Stimulated activated CD4-positive, alpha-beta T cell treated with anti-CD3 and anti-CD28 coated beads, Interleukin-15, amount 100 ng/mL, for 1 hour (primary cell): ENCODE measurements at places on chromosomes 11 and 22.

DNA sequence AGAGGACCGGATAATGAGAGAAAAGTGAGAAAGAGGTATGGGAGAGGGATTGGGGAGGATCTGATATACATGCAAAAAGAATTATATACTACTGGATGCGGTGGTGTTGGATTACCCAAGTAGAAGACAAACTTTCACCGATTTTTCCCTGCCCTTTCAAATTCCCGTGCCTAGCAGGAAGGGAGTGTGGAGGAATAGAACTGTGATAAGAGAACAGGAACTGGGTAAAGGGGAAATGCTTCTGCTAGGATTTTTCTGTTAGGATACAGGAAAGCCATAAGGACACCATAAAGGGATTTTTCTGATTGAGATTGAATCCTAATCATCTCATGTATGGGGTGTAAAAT is 480 bp upstream of the MTMR2 start:
- DNase-seq = no peak

DNA sequence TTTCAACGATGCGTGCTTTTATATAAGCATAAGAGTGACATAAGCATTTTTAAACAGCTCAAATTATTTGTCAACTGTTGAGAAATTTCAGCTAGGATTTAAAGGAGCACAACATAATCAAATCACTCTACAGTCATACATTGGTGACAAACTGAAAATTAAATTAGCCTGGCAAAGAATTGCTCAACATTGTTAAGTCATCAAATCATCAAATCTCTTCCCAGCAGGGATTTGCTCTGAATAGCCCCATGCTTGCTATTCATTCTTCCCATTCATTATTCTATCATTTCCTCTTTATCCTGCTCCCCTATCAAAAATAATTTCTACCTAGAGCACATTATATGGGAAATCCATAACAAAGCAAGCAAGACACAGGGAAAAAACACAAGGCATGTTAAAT is 198.7 kb upstream of the LUZP2 start:
- DNase-seq = no peak

GRCh38 chr11:68204402-68204801 is 8.7 kb downstream of the KMT5B start:
- no peak for DNase-seq

DNA sequence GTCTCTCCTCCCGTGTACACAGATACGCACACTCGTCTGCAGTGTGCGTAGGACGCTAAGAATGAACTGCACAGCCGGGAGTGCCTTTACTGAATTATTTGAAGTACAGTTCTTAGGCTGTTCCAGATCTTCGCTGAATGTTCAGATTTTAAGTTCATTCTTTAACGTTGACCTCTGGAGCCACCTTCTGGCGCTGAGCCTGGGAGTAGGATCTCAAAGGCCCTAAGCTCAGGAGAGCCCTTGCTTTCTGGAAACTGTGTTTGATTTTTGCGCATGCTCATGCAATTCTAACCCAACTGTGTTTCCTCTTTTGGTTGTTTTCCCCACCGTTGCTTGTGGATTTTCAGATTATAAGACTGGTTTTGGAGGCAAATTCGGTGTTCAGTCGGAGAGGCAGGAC is 22.8 kb downstream of the CTTN start:
- DNase-seq = no peak

DNA sequence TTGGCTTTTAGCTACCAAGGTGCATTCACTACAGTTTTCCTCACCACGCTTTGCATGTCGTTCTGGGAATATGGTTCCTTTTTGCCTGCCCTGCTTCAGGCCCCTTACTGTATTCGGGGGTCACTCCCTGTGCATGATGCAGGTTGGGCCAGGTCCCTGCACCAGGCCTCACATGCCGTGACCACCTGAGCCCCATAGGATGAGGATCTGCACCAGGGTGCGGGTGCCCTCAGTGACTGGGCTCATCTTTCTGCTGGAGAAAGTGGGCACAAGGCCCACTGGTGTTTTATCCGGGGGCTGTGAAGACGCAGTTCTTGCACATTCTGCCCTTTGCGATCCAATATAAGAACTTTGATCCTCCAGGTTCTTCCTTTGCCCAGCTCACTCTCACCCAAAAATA is 45.7 kb upstream of the CABP7 start:
- no peak for DNase-seq

- DNase-seq = no peak
These were observed 89.2 kb upstream of the CRTAM start for GRCh38 chr11:122749005-122749687.

DNA sequence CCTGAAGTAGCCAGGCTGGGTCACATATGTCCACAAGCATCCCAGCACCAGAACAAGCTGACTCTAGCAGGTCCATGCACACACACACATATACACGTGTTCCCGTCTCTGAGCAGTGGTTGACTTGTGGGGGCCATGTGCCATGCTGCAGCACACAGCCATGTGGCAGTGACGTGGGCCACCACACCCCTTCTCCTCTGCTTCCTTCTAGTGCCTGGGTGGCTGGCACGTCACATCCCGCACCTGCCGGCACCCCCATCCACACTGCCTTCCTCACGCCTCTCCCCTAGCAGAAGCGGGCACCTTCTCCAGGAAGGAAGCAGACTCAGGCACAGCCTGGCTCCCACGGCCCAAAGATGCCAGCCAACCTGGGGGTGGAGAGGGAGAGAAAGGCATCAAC is 9.5 kb downstream of the SYT7 start:
- DNase-seq = no peak

DNA sequence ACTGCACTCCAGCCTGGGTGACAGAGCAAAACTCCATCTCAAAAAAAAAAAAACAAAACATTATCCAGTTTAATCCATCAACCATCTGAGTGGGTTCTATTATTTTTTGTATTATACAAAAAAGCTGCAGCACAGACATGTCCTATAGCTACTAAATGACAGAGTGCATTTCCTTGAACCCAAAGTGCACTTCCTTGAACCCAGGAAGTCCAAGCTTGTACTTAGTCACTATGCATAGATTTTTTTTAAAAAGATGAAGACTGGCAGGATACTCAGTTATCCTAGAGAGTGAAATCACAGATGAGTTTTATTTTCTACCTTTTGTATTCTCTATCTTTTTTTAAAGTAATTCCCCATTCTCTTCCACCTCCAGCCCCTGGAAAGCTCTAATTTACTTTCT is 8.0 kb upstream of the RRAS2 start:
- DNase-seq = no peak

- no peak for DNase-seq
These were observed 2.7 kb downstream of the CRYBB1 start for GRCh38 chr22:26615149-26615548.
